NCI-H1048 (cell line): ENCODE measurements at places on chromosomes 11 and 22.

DNA sequence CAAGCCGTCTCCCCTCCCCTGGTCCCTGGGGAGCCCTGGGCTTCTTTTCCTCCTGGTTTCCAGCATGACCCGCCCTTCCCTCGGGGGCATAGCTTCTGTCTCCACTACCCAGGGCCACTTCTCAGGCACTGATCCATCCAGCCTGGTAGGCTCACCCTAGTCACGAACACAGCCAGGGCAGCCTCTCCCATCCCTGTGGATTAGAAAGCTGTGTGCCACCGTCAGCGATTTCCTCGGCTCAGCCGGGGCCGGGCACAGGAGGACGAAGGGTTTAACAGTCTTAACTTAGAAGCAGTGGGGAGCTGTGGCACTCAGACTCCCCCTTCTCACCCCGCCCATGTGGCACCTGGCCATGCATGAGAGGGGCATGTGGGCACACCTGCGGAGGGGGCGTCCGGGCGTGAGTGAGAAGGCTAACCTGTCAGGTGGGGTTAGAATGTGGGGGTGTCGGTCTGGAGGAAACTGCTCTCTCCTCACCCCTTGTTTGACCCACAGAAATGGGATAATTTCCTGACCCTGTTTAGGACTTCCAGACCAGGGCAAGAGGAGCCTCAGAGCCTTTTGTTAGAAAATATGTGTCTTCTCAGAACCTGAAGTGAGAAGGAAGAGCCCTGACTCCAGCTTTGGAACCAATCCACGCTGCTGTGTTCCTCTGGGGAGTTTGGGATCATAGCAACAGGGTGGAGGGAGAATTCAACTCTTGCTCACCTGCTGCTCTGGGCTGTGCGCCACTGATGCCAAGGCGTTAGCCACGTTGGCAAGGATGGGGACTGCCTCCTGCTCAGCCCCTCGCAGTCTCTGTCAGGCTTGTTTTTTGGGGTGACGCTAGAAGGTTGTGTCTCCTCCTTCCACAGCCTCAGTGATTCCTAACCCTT, 14.6 kb downstream of the GLB1L2 start:
- DNase-seq = no peak

DNA sequence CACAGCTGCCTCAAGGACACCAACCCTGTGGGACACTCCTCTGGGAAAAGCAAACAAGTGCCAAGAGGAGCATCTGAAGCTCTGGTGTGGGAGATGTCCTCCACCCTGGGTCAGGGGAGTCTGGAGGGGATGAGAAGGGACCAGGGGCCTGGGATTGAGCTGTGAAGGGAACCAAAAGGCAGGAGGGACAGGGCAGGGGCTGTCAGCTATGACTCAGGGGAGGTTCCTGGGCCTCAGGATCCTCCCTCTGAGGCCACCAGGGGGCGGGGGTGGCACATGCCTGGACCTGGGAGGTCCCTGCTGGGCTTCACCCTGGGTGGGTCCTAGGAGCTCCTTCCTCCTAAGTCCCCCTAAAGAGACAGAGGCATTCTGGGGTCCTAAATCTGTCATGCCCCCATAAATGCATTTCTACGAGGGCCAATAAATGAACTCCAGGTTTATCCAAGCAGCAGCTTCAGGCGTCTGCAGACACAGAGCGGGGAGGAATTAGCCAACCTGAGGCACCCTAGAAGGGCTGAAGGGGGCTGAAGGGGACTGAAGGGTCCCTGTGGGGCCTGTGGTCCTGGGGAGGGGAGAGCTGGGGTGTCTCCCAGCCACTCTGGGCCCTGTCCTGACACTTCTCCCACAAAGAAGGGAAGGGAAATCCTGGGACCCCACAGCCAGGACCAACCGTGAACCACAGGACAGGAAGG, 31.9 kb upstream of the IGLL5 start:
- DNase-seq = no peak

GRCh38 chr11:32072872-32073643, 17.8 kb upstream of the RCN1 start:
- DNase-seq = no peak

DNA sequence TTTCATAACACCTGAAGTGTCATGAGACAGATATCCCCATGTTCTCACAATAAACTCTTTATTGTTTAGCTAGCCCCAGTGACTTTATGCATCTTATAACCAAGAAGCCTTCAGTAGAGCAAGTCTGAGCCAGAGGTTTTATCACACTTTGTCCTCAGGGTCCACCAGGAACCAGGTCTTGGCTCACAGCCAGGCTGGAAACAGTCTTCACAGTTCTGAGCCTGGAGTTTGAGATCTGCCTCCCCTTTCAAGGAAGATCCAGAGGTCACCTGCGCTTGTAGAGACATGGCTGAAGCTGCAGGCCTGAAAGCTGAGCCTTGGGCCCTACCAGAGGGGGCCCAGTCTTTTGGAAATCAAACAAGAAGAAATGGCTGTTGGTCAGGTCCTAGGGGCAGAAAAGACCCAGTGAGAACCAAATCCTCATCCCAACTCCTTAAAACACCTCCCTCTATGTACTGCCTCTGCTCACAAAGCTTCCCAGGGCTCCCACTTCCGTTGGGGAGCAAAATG, 3.5 kb downstream of the RRP8 start:
- no peak for DNase-seq

DNA sequence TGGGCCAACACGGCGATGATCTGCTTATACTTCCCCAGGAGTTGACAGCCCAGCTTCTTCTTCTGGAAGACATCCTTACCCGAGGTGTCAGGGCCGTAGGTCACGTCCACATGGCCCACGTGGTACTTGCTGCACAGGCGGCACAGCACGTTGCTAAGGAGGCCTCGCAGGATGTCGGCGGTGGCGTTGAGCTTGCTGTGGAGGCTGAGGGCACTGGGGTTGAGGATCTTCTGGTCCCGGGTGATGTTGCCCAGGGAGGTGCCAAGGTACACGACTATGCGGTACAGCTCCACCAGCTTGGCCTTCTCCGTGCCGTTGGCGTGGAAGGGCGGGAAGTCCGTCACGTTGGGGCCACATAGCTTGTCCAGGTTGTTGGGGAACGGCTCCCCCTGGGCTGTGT, 2.9 kb downstream of the LIF start:
- DNase-seq = no peak

- DNase-seq = no peak
Measured at GRCh38 chr11:76159303-76159937, 46.9 kb downstream of the WNT11 start.

- DNase-seq = no peak
Measured at GRCh38 chr11:13145461-13145860, 132.1 kb upstream of the BMAL1 start.
